ENCODE measurements at places on chromosomes 11 and 22. TPM values are rescaled to one million over a fixed set of nuclear protein-coding genes. Genes with fewer than 3 reads are reported as not detected.

DNA sequence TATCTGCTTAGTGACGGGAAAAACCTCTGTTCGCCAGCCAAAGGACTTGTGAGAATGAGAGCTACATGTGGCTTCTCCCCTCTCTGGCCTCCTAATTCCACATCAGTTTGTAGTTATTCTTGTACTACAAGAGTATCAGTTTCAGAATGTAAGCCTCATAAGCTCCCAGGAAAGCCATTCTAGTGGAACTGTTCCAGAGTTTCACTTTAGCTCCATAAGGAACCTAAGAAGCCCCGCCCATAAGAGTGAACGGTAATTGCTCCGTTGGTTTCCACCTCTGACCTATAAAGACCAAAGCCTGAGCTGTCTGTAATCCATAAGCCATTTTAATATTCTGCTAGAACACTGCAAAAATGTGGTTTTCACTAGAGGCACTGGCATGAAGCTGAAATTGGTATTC is 53.0 kb downstream of the SIK3 start:
- peak overlapping the region; percentile 54 for H3K27ac ChIP-seq
- no peak for DNase-seq
- H3K36me3 ChIP-seq, result no peaks in the 10 kb centered on the region
- H3K4me1 ChIP-seq, result peaks cover 57% of the 10 kb centered on the region
- peak overlapping the region; percentile 9 for H3K4me3 ChIP-seq
- H3K27me3 ChIP-seq, result no peaks in the 10 kb centered on the region

The CRYBA4 gene
- total RNA-seq, result not detected

GRCh38 chr11:8098879-8099278 is 17.9 kb downstream of the TUB start:
- H3K4me1 ChIP-seq, result no peaks in the 10 kb centered on the region
- H3K27ac ChIP-seq, result no peak overlapping the region
- H3K4me3 ChIP-seq, result no peak overlapping the region

The TRIM66 gene
- 4.1 TPM for total RNA-seq

- peaks cover 9% of the 10 kb centered on the region for H3K27me3 ChIP-seq
- no peak for DNase-seq
- no peak overlapping the region for H3K27ac ChIP-seq
- H3K4me1 ChIP-seq, result no peaks in the 10 kb centered on the region
- peaks cover 7% of the 10 kb centered on the region for H3K36me3 ChIP-seq
- no peak overlapping the region for H3K4me3 ChIP-seq
Observed at GRCh38 chr22:44901301-44901700, 108.5 kb downstream of the PHF21B start.

The FIBIN gene
- 10.5 TPM for total RNA-seq

- H3K27ac ChIP-seq, result no peak overlapping the region
- no peaks in the 10 kb centered on the region for H3K27me3 ChIP-seq
- no peak overlapping the region for H3K4me3 ChIP-seq
- H3K4me1 ChIP-seq, result peaks cover 21% of the 10 kb centered on the region
- no peaks in the 10 kb centered on the region for H3K36me3 ChIP-seq
- no peak for DNase-seq
Observed at GRCh38 chr11:103849366-103849765, 187.1 kb upstream of the DDI1 start.

DNA sequence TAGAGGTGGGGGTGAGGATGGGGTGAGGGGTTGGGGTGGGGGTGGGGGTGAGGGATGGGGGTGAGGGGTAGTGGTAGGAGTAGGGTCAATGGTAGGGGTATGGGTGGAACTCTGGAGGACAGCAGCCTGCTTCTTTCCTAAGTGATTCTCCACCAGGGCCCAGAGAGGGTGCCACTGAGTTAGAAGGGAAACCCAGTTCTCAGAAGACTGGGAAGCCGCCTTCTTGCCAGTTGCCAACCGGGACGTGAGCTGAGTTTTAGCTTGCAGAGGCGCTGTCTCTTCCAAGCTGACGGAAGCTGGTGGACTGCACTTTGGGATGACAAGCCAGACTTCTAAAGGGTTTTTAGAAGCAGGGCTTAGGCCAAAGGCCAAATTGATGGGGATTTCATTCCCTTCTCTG is 104.4 kb downstream of the NAT10 start:
- H3K36me3 ChIP-seq, result no peaks in the 10 kb centered on the region
- no peak overlapping the region for H3K4me3 ChIP-seq
- no peaks in the 10 kb centered on the region for H3K27me3 ChIP-seq
- H3K27ac ChIP-seq, result no peak overlapping the region
- no peak for DNase-seq
- peaks cover 13% of the 10 kb centered on the region for H3K4me1 ChIP-seq

DNA sequence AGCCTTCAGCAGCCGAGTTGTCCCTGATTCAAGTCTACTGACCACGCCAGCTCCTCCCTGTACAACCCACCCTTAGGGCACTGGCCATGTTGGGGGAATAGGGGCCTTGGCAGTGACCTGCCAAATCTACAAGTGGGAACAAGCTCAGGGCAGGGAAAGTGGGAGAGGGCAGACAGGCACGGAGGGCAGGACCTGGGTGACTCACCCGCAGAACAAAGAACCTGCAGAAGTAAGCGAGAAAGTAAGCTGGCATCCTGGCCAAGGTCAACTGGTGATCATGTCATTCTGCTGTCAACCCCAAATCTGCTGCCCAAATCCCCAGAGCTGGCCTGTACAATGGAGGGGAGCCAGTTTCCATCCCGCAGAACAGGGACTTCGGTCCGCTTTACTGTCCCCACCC is 7.9 kb upstream of the SCGB1A1 start:
- H3K36me3 ChIP-seq, result no peaks in the 10 kb centered on the region
- H3K27me3 ChIP-seq, result no peaks in the 10 kb centered on the region
- no peak for DNase-seq
- H3K4me1 ChIP-seq, result no peaks in the 10 kb centered on the region

The SMTNL1 gene
- not detected for total RNA-seq

The BLID gene
- 0.36 TPM for total RNA-seq

The NRXN2 gene
- 0.71 TPM for total RNA-seq

GRCh38 chr11:35174666-35175065 is 35.7 kb downstream of the CD44 start:
- H3K27me3 ChIP-seq, result no peaks in the 10 kb centered on the region
- peaks cover 9% of the 10 kb centered on the region for H3K36me3 ChIP-seq
- H3K4me3 ChIP-seq, result no peak overlapping the region
- DNase-seq, result no peak

DNA sequence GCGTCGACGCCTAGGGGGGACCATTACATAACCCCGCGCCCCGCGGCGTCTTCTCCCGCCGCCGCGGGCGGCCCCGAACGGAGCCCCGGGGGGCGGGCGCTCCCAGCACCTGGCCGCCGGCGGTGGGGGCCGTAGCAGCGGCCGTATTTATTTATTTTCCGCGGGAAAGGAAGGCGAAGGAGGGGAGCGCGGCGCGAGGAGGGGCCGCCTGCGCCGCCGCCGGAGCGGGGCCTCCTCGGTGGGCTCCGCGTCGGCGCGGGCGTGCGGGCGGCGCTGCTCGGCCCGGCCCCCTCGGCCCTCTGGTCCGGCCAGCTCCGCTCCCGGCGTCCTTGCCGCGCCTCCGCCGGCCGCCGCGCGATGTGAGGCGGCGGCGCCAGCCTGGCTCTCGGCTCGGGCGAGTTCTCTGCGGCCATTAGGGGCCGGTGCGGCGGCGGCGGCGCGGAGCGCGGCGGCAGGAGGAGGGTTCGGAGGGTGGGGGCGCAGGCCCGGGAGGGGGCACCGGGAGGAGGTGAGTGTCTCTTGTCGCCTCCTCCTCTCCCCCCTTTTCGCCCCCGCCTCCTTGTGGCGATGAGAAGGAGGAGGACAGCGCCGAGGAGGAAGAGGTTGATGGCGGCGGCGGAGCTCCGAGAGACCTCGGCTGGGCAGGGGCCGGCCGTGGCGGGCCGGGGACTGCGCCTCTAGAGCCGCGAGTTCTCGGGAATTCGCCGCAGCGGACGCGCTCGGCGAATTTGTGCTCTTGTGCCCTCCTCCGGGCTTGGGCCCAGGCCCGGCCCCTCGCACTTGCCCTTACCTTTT is at the start of gene EP300:
TSS of gene EP300 (plus strand) at position 570 of the 795 bp plus-strand sequence. CDS start 413 bp downstream, outside the sequence.
- H3K4me3 ChIP-seq, result peak within 1 kb of the TSS; percentile 97
- peaks cover 57% of the 10 kb centered on the region for H3K4me1 ChIP-seq
- no peaks in the 10 kb centered on the region for H3K36me3 ChIP-seq

GRCh38 chr11:68724293-68724692 is 27.0 kb downstream of the TESMIN start:
- no peak overlapping the region for H3K27ac ChIP-seq
- no peaks in the 10 kb centered on the region for H3K4me1 ChIP-seq
- DNase-seq, result no peak
- no peak overlapping the region for H3K4me3 ChIP-seq
- H3K36me3 ChIP-seq, result no peaks in the 10 kb centered on the region

DNA sequence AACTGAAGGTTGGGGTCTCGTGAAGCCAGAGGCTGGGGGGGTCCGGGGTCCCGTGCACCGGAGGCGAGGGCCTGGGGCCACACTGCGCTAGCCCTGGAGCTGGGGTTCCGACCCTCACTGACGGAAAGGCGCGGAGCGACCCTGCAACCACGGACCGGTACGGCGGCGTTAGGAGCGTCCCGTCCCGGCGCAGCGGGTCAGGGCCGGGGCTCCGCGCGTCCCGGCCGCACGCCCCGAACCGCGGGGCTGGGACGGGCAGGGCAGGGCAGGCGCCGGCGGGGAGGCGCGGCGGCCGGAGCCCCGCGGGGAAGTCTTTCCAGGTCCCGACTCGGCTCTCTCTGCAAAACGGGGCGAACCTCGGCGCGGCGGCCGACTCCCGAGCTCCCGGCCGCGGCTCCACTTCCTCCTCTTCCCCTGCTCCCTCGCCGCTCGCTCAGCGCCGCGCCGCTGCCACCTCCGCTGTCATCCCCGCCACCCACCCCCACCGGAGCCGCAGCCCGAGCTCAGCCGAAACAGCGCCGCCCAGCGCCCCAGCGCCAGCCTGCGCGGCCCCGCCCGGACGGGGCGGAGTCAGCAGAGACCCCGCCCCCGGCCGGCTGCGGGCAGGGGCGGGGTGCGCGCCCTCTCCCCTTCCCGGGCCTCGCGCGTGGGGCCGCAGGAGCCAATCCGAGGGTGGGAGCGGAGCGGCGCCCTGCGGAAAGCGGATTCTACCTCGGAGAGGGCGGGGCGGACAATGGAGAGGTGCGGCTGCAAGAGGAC is at the start of gene GDPD5:
TSS of gene GDPD5 (minus strand) at position 509 of the 759 bp plus-strand sequence. CDS start 48,206 bp downstream, outside the sequence.
- peak; percentile 79 for DNase-seq
- H3K27ac ChIP-seq, result peak within 1 kb of the TSS; percentile 54
- no peaks in the 10 kb centered on the region for H3K36me3 ChIP-seq
- peak within 1 kb of the TSS; percentile 78 for H3K4me3 ChIP-seq
- H3K27me3 ChIP-seq, result no peaks in the 10 kb centered on the region
- H3K4me1 ChIP-seq, result peaks cover 35% of the 10 kb centered on the region

The CEND1 gene
- not detected for total RNA-seq

The IFT27 gene
- 31.2 TPM for total RNA-seq

The ACRV1 gene
- total RNA-seq, result not detected

DNA sequence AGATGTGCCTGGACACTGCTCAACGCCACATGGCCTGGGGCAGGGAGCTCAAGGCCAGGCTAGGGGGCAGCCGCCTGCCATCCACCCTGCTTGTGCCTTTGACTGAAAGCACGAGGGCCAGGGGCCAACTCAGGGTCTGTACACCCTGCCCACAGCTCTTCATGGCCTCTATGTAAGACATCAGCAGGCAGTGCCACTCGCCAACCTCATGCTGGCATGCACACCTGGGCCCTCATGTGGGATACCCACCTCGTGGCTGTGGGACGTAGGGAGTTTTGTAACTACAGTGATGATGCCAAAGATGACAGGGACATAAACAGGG is 25.6 kb downstream of the TBX1 start:
- H3K36me3 ChIP-seq, result peaks cover 9% of the 10 kb centered on the region
- peaks cover 34% of the 10 kb centered on the region for H3K27me3 ChIP-seq
- no peak for DNase-seq
- no peak overlapping the region for H3K27ac ChIP-seq
- H3K4me1 ChIP-seq, result no peaks in the 10 kb centered on the region

DNA sequence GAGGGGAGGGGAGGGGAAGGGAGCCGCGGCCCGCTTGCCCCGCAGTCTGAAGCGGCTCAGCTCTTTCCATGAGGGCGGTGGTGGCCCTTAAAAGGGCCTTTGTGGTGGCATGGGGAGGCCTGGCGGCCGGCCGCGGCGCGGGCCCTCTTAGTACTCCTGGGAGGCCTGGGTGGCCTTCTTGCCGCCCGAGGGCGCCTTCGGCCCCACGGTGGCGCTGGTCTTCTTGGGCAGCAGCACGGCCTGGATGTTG is 6.9 kb downstream of the DPAGT1 start:
- H3K27ac ChIP-seq, result peak overlapping the region; percentile 95
- peak overlapping the region; percentile 98 for H3K4me3 ChIP-seq
- peaks cover 46% of the 10 kb centered on the region for H3K36me3 ChIP-seq
- no peaks in the 10 kb centered on the region for H3K27me3 ChIP-seq
- H3K4me1 ChIP-seq, result peaks cover 36% of the 10 kb centered on the region

The OR52E8 gene
- total RNA-seq, result not detected

GRCh38 chr22:25492162-25492561 is 72.3 kb upstream of the GRK3 start:
- H3K27me3 ChIP-seq, result no peaks in the 10 kb centered on the region
- no peak overlapping the region for H3K27ac ChIP-seq
- peaks cover 12% of the 10 kb centered on the region for H3K4me1 ChIP-seq
- DNase-seq, result no peak
- H3K4me3 ChIP-seq, result no peak overlapping the region

- peaks cover 33% of the 10 kb centered on the region for H3K27me3 ChIP-seq
- H3K27ac ChIP-seq, result no peak overlapping the region
- H3K4me1 ChIP-seq, result peaks cover 22% of the 10 kb centered on the region
- no peak overlapping the region for H3K4me3 ChIP-seq
Observed at GRCh38 chr11:3208272-3208671, 10.3 kb downstream of the MRGPRG start.

The GAL gene
- total RNA-seq, result 0.58 TPM

GRCh38 chr11:125123947-125124617 is 12.7 kb upstream of the TMEM218 start:
- no peak overlapping the region for H3K27ac ChIP-seq
- peak overlapping the region; percentile 22 for H3K4me3 ChIP-seq
- peaks cover 3% of the 10 kb centered on the region for H3K4me1 ChIP-seq

DNA sequence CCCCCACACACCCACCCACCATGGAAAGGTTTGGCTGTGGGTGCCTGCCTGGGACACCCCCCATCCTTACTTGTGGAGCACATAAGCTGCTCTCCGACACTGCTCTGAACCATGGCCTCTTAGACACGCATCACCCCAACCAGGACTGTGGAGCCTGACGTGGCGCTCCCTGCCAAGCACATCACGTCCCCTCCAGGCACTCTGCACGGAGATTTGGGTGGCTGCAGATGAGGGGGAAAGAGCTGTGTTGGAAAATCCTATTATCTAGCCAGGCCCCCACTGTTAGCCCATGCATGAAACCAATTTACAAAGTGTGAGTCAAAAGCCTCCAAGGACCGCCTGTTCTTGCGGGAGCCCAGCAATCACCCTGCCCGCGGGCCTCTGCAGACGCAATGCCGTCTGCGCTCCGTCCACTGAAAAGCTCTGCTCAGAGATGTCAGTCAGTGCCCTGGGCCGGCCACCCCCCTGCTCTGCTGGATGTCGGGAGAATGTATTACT is 163.4 kb upstream of the NECTIN1 start:
- peak overlapping the region; percentile 93 for H3K27ac ChIP-seq
- peaks cover 26% of the 10 kb centered on the region for H3K27me3 ChIP-seq
- H3K4me3 ChIP-seq, result peak overlapping the region; percentile 26
- H3K36me3 ChIP-seq, result no peaks in the 10 kb centered on the region
- peaks cover 42% of the 10 kb centered on the region for H3K4me1 ChIP-seq
- peak; percentile 66 for DNase-seq

- no peaks in the 10 kb centered on the region for H3K4me1 ChIP-seq
- no peak overlapping the region for H3K27ac ChIP-seq
- no peaks in the 10 kb centered on the region for H3K27me3 ChIP-seq
- no peak for DNase-seq
Observed at GRCh38 chr11:81869351-81870065, 864.2 kb downstream of the FAM181B start.

The TUB gene
- 22.8 TPM for total RNA-seq

GRCh38 chr11:84855508-84856245 is 771.5 kb downstream of the DLG2 start:
- DNase-seq, result no peak
- H3K4me3 ChIP-seq, result no peak overlapping the region
- no peaks in the 10 kb centered on the region for H3K4me1 ChIP-seq
- H3K27ac ChIP-seq, result no peak overlapping the region
- no peaks in the 10 kb centered on the region for H3K27me3 ChIP-seq
- no peaks in the 10 kb centered on the region for H3K36me3 ChIP-seq

Measured in left ventricle myocardium inferior (tissue), 1 donor.